ENCODE measurements at places on chromosomes 3 and 15.

- no peak for DNase-seq
These were observed 84.3 kb upstream of the PRTG start for GRCh38 chr15:55827204-55827603.

- peak; percentile 79 for DNase-seq
These were observed 9.8 kb downstream of the PLEKHO2 start for GRCh38 chr15:64851503-64851840.

DNA sequence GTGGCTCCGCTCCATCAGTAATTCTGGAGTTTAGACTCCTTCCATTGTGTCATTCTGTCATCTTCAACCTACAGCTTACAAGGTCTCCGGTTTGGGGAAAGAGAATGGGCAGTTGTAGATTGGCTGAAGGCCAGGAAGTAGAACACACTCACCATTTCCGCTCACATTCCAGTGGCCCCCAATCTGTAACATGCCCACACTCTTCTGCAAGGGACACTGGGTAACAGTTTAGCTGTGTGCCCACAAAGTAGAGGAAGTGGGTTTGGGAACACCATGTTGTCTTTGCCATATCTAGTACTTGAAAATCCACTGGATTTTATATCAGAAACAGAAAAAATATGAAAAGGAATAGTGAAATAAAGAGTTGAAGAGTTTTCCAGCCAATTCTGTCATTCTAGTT, 153.5 kb downstream of the SV2B start:
- no peak for DNase-seq

DNA sequence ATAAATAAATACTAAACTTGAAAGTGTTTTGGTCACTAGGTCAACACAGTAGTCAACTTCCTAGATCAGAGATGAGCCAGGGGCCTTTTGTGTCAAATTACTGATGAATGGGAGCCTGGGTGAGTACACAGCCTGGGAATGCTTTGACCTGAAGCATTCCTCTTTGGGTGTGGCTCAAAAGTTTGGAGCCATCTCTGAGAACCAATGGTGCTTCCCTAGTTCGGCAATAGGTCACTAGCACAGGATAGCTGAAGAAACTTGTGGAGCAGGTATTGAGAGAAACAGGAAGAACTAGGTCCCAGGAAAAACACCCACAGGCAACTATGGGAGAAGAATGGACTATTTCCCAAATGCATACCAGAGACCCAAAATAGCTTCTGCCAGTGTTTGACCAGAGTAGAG, 56.6 kb upstream of the PLXND1 start:
- DNase-seq = no peak

DNA sequence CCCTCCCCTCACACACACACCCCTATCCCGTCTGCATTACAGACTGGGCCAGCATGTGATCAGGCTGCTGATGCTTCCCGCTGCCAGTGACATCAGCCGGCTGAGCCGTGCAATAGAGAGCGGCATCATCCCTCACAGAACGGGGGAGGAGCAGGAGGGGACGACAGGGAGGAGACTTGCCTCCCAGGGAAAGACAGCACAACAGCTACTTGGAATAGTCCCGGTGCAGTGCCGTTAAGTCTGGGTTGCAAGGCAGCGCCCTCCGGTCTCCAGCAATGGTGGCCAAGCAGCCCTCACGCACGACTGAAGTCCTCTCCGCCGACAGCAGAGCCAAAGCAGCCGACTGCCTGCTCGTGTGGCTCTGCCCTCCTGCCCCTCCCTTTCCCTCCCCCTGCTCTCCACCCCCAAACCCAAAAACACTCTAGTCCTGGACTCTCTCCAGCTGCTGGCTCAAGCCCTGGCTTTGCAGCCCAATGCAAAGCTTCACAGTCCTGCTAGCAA, 31.5 kb upstream of the RPS17 start:
- DNase-seq = peak; percentile 76

DNA sequence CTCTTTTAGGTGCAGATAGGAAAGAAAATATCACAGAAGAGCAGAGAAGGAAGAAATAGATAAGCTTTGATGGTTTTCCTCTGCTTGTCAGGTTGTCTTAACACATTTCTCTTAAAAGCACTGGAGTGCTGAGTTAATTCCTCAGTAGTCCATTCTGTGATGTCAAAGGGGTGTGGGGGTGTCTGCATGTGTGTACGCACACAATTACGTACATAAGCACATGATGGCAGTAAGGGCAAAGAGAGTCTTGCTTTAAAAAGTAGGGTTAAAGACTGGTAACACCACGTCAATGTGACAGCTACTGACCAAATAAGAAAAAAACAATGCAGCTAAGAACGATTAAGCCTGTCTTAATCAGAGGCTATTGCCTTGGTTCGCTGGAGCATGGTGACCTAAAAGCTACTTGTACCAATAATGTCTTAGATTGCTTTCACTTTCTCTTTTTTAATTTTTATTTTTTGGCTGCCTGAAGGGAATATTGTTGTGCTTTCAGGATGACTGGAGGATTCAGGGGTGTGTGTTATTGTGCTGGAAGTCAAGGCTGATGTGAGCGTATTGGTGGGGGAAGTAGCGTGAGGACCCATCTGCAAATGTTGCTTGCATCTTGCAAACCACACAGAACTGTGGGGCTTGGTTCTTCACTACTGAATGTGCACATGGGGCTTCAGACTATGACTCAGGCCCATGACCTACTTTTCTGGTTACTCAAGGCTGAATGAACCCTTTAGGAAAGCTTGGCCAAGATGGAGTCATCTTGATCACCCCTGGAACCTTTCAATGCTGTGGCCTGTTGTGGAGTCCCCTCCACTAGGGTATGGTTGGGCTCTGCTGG, 417.8 kb upstream of the TPM1 start:
- peak; percentile 32 for DNase-seq

DNA sequence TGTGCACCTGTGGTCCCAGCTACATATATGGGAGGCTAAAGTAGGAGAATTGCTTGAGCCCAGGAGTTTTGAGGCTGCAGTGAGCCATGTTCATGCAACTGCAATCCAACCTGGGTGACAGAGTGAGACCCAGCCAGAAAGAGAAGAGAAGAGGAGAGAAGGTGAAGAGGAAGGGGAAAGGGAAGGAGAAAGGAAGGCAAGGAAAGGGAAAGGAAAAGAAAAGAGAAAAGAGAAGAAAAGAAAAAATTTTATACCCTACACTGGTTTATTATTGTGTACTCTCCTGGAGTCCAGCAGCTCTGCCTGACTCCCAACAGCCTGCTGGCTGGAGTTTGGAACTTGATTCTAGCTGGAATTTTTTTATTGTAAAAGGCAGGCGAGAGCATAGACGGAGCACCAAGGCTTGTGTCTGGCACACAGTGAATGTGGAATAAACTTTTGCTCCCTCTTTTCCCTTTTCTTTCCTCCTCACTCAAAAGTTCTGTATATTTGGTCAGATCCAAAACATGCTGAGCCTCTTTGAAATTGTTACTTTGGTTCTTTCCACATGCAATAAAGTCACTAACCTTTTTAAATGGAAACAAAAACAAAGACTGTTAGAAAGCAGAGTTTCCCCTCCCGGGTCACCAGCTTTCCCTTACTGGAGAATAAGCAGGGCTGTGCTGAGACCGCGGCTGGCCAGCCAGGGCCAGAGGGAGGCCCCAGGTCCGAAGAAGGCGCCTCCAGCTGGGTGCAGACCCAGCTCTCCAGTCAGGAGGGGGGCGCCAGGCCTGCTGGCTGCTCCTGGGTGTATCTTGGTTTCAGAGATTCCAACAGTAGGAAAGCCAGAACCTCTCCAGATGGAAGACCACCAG, 9.9 kb downstream of the THSD4 start:
- no peak for DNase-seq
